Hindlimb muscle (tissue), 1 donor: ENCODE measurements at places on chromosomes 1 and 21.
A peak's percentile ranks its signal among the peaks of the same experiment; 100 is the strongest.

DNA sequence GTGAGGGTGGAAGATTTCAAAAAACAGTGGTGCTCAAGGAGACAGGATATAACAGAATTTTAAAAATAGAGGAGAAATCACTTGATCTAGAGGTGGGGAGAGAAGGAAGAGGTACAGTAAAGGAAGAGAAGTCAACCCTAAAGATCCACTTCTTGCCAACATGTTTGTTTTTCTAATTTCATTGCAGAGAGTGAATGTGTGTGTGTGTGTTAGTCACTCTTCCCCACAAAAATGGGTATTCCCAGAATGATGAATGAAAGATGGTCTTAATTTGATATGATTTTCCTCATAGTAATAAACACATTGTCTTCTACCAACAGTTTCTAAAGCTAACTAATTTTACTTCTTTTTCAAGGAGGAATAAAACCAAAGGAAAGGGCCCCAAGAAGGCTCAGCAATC, 74.2 kb upstream of the NGF start:
- DNase-seq: no peak

GRCh38 chr1:223289621-223290020, 74.4 kb downstream of the SUSD4 start:
- DNase-seq: no peak

DNA sequence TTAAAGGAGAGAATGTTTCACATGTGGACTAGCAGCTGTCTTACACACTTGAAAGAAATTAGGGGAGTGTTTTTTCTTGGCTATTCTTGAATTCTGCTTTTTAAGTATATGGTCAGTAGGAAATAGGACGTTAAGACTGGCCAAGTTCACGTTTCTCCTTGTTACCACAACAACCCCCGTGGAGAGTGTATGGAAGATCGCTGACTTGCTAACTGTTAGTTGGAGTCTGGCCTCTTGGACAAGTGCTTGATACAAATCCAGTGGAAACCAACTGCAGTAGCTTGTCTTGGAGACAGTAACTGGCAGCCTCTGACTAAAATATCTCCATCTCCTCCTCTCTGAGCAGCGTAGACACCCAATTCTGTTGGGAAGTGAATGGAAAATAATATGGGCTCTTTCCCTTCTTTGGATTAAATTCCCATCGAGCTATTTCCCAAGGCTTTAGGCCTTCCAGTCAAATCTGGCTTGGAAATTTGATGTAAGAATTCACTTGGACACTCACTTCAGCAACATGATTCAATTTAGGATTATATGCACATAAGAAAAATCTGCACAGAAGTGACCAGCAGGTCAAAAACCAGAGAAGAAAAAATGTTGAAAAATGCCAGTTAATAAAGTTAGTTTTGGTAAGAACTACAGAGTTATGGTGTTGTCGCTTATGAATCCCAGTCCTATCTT, 3.6 kb upstream of the NFIA start:
- peak; percentile 88 for DNase-seq

- no peak for DNase-seq
Measured at GRCh38 chr1:31910933-31911332, 27.2 kb downstream of the PTP4A2 start.

GRCh38 chr21:32325706-32326105, 27.1 kb downstream of the MRAP start:
- no peak for DNase-seq
